Spleen (tissue), 13 donors: ENCODE measurements at places on chromosomes 12 and 14. TPM values are rescaled to one million over a fixed set of nuclear protein-coding genes. Genes with fewer than 3 reads are reported as not detected.

Gene NRXN3
- 1.6 TPM for total RNA-seq

DNA sequence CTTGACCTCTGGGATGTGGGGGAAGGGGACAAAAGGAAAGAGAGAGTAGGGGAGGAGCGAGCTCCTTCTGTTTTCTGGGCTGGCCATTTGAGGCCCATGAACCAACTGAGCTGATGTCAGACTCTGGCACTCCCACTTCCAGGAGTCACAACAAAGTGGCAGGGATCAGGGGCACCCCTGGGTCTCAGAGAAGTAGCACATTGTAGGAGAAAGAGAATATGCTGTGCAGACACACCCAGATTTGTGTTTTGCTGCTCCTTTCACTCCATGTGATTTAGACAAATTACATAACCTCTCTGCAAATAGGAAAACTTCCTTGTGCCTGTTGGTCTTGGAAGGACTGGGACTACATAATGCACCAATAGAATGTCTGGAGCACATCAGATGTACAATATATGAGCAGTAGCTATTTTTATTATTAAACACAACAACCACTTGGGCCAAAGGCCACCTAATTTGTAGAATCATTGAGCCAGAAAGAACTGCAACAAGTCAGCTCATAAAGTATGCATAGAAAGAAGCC is 265.5 kb downstream of the ZFP36L1 start:
- no peak for DNase-seq

- DNase-seq, result no peak
Observed at GRCh38 chr12:51183349-51183748, 10.4 kb upstream of the TFCP2 start.

Gene DTX1
- total RNA-seq, result 91.1 TPM

DNA sequence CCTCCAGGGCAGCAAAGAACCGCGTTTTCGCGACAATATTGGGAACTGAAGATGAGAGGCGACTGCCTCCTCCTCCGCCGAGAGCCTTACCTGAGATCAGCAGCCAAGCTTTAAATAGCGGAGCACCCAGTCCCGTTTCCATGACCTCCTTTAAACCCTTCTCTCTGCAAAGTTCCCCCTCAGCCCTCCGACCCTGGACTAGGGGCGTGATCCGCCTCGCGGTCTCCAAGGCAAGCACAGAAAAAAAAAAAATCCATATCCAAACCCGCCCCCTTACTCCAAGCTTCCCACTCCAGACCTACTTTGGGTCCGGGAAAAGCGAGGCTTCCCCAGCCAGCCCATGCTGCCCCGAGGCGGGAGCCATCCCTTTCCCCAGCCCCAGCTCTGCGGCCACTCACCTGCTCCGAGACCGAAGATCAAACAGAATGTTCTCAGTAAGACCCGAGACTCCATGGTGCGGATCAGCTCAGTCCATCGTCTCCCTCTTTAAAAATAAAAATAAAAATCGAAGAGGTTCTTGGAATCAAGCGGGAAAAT is 630 bp downstream of the NELL2 start:
- peak; percentile 59 for DNase-seq

Gene MSI1
- not detected for total RNA-seq

GRCh38 chr12:95385246-95386035 is 88.5 kb upstream of the METAP2 start:
- DNase-seq, result no peak

- DNase-seq, result no peak
Observed at GRCh38 chr14:88241810-88242209, 81.3 kb downstream of the KCNK10 start.

- no peak for DNase-seq
Observed at GRCh38 chr14:88825503-88825902, 1.1 kb downstream of the TTC8 start.

DNA sequence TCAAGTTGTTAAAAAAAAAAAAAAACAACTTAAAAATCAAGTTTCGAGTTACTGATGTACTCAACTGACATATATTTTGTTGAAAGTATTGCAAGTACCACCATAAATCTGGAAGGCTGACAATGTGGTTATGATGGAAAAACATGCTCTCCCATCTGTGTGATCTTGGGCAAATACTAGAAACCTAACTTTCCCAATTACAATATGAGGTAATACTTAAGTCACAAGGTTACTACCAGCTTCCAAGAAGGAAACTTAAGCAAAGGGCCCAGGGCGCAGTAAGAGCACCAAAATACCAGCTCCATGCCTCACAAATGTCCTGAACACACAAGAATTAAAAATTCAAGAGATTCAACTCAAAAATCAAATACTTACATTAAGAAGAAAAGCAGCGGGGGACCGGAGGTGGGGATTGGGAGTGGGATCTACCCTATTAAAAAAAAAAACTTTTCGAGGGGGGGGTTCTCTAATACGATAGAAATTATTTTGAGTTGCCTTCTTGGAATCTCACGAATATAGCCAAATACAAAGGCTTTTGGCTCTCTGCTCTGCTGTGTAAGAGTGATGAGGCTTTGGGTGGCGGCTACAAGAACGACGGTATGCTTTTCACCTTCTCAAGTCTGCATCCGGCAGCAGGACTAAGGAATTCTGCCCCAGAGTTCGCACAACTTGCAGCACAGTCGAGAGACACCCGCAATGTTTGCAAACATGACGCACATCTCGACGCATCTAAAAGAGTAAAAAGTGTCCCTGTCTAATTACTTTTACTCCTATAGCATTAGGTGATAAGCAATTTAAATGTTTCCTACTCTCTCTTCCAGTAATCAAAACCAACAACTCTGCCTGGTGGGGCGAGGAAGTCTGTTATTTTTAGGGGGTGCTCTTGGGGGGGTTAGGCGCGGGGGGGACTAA is 1.1 kb downstream of the SAV1 start:
- no peak for DNase-seq

GRCh38 chr14:38065106-38065762 is 142.5 kb upstream of the SSTR1 start:
- no peak for DNase-seq

DNA sequence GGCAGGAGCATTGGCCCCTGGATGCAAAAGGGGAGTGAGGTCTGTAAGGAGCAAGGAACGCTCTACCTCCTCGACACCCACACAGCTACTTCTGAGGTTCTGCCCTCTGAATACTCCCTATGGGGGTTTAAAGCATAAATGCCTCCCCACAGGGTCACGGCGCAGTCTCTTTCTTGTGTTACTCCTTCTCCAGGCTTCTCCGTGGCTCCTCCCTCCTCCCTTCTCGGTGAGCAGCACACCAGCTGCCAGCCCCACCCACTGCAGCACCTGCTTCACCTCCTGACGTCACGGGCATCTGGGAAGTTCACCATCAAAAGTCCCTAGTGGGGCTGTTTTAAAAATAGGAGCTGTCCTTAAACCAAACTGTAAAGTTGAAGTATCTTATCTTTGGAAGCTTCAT is 67.3 kb downstream of the SPTB start:
- no peak for DNase-seq

DNA sequence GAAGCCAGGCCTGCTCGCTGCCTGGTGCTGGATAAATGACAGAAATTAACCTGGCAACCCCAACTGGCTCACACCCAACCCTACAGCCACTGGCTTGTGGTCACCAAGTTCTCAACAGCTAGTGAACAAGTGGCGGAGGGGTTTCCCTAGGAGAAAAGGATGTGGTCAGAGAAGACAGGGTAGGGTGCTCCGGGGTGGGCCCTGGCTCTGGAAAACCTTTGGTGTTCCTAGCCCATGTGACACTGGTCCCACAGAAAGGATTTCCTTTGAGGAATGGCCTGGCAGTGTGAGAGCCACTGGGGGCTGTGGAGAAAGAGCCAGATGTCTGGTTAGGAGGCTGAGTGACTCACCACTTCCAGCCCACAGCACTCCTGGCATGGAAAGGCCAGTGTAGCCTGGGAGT is 8.7 kb downstream of the SYNE3 start:
- peak; percentile 72 for DNase-seq

Gene ZCRB1
- total RNA-seq, result 27.2 TPM

Gene CLEC2D
- total RNA-seq, result 98.0 TPM

Gene TAS2R8
- total RNA-seq, result not detected

Gene SERPINA1
- 556 TPM for total RNA-seq

GRCh38 chr14:54147282-54147681 is 190.7 kb upstream of the BMP4 start:
- no peak for DNase-seq

- DNase-seq, result no peak
Observed at GRCh38 chr12:106093246-106093645, 45.5 kb downstream of the NUAK1 start.

Gene RACGAP1
- 8.1 TPM for total RNA-seq

DNA sequence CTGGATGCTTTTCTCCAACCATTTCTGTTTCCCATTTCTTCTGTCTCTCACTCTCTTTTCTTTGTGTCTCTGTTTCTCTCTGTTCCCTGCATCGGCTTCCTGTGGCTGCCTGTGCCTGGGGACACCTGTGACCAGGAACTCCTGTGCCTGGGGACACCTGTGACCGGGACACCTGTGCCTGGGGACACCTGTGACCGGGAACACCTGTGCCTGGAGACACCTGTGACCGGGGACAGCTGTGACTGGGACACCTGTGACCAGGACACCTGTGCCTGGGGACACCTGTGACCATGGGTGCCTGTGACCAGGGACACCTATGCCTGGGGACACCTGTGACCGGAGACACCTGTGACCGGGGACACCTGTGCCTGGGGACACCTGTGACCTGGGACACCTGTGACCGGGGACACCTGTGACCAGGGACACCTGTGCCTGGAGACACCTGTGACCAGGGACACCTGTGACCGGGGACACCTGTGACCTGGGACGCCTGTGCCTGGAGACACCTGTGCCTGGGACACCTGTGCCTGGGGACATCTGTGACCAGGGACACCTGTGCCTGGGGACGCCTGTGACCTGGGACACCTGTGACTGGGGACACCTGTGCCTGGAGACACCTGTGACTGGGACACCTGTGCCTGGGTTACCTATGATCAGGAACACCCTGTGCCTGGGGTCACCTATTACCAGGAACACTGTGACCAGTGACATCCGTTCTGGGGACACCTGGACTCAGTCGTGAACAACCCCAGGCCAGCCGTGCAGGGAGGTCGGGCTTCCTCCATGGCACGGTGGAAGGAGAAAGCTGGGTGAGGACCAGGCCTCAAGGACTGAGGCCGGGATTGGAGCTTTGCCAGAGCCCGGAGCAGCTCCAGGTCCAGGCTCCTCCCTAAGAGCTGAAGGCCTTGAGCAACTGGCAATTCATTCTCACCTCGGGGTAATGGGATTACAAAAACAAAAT is 23.4 kb upstream of the FBRSL1 start:
- peak; percentile 72 for DNase-seq

GRCh38 chr14:73977896-73978295 is 27.8 kb downstream of the COQ6 start:
- DNase-seq, result no peak

- DNase-seq, result no peak
Observed at GRCh38 chr12:92365836-92366235, 220.2 kb upstream of the BTG1 start.

GRCh38 chr14:74661726-74662450 is 49.9 kb upstream of the LTBP2 start:
- DNase-seq, result no peak

Gene HCFC2
- total RNA-seq, result 17.8 TPM

- DNase-seq, result no peak
Observed at GRCh38 chr14:82850576-82850975, 1316.9 kb upstream of the SEL1L start.

Gene C12orf54
- total RNA-seq, result not detected

DNA sequence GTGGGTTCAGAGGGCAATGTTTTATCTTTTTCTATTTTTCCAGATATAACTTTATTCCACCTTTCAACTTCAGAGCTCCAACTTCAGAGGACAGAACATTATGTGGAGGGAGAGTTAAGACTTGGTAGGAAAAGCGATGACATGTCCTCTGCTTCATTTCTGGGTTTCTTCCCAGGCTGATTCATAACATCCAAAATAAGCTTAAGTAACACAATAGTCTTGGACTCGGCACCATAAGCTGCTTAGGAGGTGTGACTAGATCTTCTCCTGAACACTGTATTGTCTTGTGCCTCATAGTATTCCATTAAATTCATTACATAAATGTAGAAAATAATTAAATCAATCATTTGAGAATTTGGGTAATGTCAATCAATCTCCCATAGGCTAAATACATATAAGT is 95.5 kb upstream of the PDE3A start:
- no peak for DNase-seq

Gene P3H3
- 5.6 TPM for total RNA-seq

Gene EIF5
- 261 TPM for total RNA-seq

Gene TSHR
- total RNA-seq, result 0.91 TPM

Gene RNASE7
- not detected for total RNA-seq

DNA sequence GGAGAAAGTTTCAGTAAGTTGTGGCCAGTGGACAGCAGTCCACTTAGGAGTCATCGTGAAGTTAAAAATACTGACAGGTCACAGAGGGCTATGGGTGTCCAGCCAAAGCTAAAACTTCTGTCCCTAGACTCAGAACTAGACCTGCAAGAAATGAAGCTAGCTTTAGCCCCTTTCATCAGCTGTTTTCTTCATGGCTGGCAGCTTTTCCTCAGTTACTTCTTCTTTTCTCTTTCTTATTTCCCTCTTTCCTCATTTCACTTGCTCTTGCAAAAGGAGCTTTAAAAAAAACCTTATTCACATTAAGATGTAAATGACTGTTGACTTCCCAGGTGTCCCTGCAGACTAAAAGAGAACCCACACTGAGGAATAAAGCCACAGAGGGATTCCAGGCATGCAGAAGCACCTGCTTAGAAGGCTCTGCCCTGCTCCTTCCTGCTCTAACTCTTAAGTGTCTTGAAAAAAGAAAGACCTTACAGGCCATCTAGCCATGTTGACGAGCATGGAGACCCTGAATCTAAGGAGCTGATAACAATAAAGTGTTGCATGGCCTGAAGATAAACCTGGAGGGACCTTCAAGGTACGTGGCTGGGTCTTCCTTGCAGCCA is 69.7 kb upstream of the CCND2 start:
- DNase-seq, result no peak

Gene TTC7B
- 62.9 TPM for total RNA-seq

- DNase-seq, result no peak
Observed at GRCh38 chr14:61533513-61534255, 161.6 kb upstream of the HIF1A start.

GRCh38 chr12:95998611-95999286 is 2.6 kb upstream of the HAL start:
- DNase-seq, result no peak

- peak; percentile 66 for DNase-seq
Observed at GRCh38 chr14:103512701-103513611, 9.7 kb downstream of the CKB start.

DNA sequence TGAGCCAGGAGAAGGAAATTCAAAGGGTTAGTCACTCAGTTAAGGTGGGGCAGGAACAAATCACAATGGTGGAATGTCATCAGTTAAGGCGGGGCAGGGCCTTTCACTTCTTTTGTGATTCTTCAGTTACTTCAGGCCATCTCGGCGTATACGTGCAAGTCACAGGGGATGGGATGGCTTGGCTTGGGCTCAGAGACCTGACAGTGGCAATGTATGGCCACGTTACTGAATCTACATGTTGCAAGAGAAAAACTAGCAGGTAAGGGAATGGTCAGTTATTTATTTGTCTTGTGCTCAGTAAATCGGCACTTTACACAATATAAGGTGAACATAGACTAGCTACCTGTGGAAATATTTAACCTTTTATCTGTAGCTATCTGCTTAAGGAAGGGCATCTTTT is 11.9 kb downstream of the SLCO1B3 start:
- no peak for DNase-seq

Gene IRAK4
- 97.9 TPM for total RNA-seq
